ENCODE measurements at places on chromosomes 6 and 20.

GRCh38 chr6:165835410-165835851 is 172.4 kb upstream of the PDE10A start:
- DNase-seq = no peak

- no peak for DNase-seq
These were observed 301.6 kb upstream of the ADGRB3 start for GRCh38 chr6:68333442-68333841.

GRCh38 chr6:18115356-18115755 is 7.1 kb downstream of the NHLRC1 start:
- DNase-seq = no peak

GRCh38 chr6:157291356-157291755 is 32.0 kb downstream of the TMEM242 start:
- DNase-seq = no peak
